GM23338 (cell line): ENCODE measurements at places on chromosomes 5 and 9. TPM values are rescaled to one million over a fixed set of nuclear protein-coding genes. Genes with fewer than 3 reads are reported as not detected.

Gene GABBR2
- 0.50 and 1.3 TPM in 2 replicates for total RNA-seq

Gene IL3
- not detected in 2 replicates for total RNA-seq

Gene TSSK1B
- total RNA-seq = 0.52 TPM in 1 of 2 replicates, not detected in the other

Gene SPAAR
- not detected in 2 replicates for total RNA-seq

Gene IL4
- not detected in 2 replicates for total RNA-seq

Gene ELOVL7
- total RNA-seq = 6.5 and 7.0 TPM in 2 replicates
